K562 (cell line): ENCODE measurements at places on chromosomes 4 and X.

DNA sequence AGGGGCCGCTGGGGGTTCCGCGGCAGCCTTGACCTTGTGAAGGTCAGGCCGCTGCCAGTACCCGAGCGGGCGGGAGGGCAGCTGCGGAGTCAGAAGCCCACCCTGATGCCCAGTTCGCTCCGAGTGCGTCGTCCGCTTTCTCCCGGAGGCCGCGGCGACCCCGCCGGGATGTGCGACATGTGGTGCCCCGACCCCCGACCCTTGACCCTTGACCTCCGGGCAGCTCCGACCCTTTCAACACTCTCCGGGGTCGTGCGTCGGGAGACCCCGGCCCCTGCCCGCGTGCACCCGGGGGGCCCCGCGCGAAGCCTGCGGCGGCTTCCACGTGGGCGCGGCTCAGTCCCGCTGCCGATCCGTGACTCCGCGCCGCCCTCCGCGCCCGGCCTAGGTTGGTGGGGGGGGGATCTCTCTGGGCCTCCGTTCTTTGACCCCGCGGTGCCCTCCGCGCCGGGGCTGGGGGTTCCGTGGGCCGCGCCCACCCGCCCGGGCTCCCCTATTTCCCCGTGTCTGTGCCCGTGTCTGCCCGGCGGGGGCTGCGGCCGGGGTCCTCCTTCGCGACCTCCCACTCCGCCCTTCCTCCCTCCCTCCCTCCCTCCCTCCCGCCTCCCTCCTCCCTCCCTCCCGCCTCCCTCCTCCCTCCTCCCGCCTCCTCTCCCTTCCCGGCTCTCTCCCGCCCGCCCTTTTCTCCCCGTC is 609 bp upstream of the SLC25A6 start:
- DNase-seq, result peak; percentile 75

- DNase-seq, result peak; percentile 12
These were observed 5.5 kb downstream of the ATP10D start for GRCh38 chr4:47490550-47490949.

DNA sequence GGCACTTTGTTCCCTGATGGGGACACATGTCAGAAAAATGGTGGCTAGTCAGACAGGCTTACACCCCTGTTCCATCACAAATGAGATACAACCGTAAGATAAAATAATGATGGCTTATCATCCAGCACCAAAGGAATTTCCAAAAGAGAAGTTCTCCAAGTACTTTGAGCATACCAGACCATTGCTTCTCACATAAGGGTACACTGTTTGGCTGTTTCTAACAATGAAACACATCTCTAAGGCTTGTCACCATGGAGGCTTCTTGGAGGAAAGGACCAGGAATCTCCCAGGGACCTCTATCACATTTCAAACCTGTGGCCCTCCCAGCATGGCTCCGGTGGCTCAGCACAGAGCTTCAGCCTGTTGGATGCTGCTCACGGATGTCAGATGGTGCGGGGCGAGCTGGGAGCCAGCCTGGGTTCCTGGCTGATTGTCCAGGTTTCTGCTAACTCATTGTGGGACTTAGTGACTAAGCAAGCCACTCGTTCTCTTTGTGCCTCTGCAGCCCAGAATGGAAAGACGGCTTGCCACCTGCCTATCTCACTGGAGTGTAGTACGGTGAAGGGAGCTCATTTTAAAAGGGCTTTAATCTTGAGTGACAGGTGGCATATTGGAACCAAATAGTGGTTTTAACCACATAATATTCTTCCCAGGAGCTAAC is 54.5 kb downstream of the FHDC1 start:
- peak; percentile 80 for DNase-seq

DNA sequence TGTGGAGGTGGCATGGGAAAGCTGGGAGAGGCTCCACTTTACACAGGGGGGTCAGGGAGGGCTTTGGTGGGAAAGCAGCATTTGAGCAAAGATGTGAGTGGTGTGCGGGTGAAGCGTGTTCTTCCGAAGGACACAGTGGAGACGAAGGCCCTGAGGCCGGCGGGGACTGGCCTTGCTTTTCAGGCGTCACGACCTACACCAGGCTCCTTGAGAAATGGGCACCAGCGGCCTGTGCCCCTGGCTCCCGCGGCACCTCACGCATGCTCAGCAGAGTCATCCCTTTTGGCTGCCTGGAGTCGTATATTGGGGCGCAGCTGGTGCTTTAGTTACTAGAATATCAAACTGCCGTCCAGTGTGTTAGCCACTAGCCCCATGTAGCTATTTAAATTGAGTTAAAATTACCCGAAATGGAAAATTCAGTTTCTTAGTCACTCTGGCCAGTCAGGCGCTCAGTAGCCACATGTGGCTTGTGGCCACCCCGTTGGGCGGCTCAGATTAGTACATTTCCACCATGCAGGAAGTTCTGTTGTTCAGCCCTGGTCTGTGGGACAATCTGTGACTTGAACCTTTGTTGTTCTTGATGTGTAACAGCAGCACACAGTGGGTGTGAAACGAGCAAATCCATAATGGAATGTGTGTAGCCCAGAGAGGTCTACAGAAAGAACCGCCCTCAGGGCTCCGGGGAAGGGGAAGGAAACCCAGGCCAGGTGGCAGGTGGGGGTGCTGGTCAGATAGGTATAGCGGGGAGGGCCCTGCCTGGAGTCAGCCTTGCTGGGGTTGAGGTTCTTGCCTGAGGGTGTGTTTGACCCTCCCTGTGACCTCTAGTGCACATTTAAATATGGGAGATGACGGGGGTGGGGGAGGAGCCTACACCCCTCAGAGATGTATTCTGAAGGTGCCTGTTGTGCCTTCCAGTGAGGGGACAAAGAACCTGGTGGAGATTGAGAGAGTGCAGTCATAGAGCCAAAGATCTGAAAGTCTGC is 30.4 kb downstream of the TBC1D14 start:
- DNase-seq, result peak; percentile 33

DNA sequence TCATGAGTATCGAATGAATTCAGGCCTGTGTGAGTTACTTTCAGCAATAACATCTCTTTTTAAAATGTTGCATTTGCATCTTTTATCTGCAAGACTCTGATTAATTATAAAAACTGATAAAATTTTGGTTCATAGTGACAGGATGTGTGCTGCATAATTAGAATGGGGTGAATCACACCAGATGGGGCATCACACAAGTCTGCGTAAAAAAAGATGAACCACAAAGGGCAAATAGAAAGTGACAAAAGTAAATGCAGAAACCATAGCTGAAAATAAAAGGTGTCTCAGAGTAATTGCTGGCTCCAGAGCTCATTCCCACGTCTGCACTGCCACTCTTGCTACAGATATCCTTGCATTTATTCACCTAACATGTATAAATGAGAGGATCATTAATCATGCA is 131.1 kb downstream of the HS3ST1 start:
- DNase-seq, result no peak

DNA sequence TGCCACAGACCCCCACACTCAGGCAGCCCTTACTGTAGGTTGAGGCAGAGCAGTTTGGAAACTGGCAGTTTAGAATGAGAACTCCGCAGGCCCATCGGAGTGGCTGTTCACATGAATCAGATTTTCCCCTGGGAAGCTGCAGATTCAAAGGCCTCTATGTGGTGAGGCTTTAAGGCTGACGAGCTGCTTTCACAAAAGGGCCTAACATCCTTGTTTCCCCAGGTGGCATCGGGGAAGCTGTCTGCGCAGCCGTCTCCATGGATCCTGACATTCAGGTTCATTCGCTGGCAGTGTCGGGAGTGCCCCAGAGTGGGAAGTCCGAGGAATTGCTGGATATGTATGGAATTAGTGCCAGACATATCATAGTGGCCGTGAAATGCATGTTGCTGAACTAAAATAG is 33.7 kb downstream of the TKTL1 start:
- no peak for DNase-seq

- no peak for DNase-seq
These were observed 379.6 kb downstream of the ARHGAP24 start for GRCh38 chr4:85854546-85854945.

DNA sequence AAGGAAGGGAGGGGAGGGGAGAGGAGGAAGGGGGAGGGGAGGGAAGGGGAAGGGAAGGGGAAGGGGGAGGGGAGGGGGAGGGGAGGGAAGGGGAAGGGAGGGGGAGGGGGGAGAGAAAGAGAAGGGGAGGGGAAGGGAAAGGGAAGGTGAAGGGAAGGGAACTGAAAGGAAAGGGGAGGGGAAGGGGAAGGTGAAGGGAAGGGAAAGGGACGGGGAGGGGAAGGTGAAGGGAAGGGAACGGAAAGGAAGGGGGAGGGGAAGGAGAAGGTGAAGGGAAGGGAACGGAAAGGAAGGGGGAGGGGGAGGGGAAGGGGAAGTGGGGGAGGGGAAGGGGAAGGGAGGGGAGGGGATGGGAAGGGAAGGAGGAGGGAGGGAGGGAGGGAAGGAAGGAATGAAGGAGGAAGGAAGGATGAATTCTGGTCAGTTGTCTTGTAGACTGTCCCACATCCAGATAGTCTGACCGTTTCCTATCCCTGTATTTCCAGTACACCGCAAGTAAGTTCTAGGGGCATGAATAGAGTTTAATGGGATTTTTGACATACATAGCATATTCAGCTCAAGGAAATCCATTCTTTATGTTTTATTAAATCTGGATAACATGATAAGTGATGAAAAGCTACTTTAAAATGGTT is 20.4 kb downstream of the HERC5 start:
- DNase-seq, result no peak

DNA sequence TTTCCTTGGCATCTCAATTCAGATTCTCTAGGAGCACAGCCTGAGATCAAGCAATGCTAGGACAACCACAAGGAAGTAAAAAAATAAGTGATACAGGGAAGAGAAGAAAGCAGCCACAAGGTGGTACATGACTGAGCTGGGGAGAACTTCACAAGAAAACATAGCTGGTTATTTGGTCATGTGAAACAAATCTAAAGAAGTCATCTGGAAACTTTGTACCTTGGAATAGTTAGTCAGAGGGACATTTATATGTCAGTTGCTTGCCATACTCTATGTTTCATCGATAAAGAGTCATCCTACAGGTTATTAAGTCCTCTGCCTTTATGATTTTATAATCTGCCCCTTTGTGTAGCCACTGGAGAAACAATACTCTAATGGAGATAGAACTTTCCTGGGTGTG is 575.1 kb downstream of the IL15 start:
- no peak for DNase-seq

- DNase-seq, result no peak
These were observed 6.0 kb downstream of the SLC2A9 start for GRCh38 chr4:10015140-10015753.

- DNase-seq, result no peak
These were observed 58.6 kb upstream of the MCF2 start for GRCh38 chrX:139766545-139766983.
